ENCODE measurements at places on chromosomes 11 and 22.
A peak's percentile ranks its signal among the peaks of the same experiment; 100 is the strongest.

GRCh38 chr11:123976770-123977560, 616 bp downstream of the OR10S1 start:
- DNase-seq, result no peak

DNA sequence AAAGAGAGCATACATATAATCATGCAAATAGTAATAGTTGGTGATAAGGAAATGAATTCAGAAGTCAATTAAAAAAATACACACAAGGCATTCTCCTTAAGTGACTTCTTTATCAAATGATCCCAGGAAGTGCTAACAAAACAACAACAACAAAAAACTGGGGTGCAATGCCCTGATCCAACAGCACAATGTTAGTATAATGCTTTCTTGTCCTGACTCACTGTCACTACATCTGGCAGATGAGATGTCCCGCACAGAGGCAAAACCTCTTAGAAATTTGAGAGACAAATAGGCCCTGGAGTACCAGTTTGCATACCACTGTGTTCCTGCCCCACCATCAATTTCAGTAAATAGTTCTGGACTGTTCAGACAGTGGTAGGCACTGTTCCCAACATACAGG, 11.0 kb upstream of the AMBRA1 start:
- DNase-seq, result no peak

DNA sequence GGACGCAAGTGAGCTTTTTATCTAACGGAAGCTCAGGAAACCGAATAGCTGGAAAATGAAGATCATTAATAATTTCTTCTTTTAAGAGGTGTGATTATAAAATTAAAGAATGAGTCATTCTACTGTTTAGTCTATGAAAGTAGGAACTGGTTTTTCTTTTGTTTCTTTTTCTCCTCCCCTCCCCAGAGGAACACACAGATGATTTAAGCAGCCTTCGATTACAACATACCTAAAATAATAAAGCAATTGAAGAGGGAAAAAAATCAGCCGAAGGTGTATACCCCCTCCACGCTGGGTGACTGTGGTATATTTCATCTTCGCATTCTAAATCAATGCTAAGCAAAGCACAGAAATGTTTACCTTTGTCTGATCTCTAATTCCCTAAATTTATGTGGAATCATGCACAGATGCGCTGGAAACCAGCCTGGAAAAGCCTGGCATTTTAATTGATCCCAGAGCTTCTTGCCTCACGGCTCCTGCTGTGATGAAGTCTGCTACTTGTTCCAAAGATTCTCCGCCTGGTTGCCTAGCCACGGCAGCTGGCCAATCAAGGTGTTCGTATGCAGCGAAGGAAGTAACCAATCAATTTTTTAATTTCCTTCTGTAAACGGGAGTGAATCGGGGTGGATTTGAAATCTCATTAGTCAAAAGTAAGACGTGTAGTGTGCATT, 133.9 kb downstream of the FANCF start:
- peak; percentile 91 for DNase-seq

DNA sequence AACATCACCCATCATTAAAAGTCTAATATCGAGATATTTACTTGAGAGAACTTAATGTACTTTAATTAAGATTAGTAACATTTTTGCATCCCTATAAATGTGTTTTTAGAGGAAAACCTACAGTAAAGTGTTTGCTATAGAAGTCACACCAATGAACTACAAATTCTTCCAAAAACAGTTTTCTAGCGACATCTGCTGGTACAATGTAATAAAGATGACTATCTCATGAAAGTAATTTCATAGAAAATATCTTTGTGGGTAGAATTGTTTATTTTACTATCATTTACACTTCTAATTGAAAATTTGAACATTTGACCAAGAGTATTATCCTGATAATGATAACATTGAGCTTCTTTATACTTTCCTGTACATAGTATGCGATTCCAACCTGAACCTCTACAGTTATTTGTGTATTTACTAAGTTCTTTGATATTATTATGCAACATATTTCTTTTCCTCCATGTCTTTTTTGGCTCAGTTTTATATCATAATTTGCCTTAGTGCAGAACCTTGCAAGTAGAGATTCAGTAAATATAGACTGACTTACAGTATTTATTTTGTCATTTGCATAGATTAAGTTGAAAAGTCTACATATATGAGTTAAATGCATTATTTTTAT, 252.7 kb downstream of the TMEM135 start:
- DNase-seq, result peak; percentile 48

- DNase-seq, result no peak
These were observed 27.9 kb upstream of the SMPD1 start for GRCh38 chr11:6362185-6362872.

DNA sequence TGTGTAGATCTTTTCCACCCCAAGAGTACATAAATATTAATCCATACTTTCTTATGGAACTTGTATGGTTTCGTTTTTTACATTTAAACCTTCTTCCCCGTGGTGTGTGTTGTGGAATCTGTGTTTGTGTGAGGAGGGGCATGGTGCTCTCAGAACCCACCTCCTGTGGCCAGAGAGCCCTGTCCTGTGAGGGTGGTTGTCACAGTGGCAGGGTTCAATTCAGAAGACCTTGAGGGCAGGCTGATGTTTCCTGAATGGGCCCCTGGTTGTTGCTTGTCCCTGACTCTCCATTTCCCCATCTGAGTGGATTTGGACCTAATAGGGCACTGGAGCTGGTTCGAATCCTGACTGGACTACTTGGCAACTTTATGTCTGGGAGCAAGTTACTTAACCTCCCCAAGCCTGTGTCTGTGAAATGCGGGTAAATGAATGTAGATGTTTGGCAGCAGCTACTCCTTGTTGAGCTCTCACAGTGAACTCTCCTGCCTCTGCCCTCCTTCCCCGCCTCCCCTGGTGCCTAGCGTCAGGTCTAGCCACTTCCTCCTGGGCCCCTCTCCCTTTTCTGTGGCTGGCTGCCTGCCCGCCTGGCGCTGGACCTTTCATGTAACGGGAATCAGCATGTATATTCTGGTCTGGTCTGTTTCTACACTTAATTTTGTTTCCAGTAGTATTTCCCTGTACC, 7.3 kb downstream of the NEAT1 start:
- no peak for DNase-seq

GRCh38 chr22:38873469-38874411, 1.7 kb upstream of the CBX6 start:
- no peak for DNase-seq

- DNase-seq, result peak; percentile 55
These were observed 354.4 kb downstream of the SOX6 start for GRCh38 chr11:16001899-16002426.

GRCh38 chr22:38347181-38347943, 30.1 kb upstream of the CSNK1E start:
- peak; percentile 77 for DNase-seq

DNA sequence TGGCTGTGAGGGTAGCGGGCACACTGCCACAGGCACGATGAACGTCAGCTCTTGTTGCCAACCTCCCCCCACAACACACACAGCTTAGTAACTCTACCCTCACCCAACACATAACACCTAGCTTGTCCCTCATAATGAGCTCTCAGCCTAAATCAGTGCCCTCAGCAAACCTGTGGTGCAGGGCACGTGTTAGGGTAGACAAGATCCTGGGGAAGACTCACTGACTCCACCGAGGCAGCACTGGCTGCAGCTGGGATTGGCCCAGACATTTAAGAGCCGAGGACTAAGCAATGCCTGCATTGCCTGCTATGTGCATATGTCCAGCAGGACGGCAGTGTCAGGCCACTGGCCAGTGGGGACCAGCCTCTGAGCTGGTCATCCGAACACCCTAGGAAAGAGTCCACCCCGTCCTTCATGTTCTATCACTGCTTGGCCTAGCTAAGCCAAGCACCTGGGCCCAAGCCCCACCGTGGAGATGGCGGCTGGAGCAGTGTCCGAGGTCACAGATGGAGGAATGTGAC, 32.9 kb upstream of the TRIM29 start:
- DNase-seq, result no peak

- DNase-seq, result no peak
These were observed 86.4 kb upstream of the SHISAL1 start for GRCh38 chr22:44398856-44399837.

DNA sequence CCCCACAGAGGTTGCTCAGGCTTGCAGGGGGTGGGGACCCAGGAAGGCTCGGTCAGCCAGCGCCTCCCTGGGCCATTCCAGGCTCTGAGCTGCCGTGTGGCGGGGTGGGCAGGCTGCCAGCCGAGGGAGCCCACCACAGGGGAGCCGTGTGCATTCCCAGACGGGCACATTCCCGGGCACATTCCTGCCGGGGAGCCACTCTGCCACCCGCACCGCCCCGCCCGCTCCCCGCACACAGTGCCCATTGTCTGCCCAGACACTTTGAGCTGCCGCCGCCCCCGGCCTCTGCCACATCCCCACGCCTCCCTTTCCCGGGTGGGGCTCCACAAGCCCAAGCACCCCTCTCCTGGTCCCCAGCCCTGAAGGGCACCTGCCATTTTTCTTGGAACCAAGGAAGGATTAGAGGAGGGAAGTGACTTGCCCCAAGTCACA, 27.4 kb downstream of the RPL3 start:
- DNase-seq, result no peak

DNA sequence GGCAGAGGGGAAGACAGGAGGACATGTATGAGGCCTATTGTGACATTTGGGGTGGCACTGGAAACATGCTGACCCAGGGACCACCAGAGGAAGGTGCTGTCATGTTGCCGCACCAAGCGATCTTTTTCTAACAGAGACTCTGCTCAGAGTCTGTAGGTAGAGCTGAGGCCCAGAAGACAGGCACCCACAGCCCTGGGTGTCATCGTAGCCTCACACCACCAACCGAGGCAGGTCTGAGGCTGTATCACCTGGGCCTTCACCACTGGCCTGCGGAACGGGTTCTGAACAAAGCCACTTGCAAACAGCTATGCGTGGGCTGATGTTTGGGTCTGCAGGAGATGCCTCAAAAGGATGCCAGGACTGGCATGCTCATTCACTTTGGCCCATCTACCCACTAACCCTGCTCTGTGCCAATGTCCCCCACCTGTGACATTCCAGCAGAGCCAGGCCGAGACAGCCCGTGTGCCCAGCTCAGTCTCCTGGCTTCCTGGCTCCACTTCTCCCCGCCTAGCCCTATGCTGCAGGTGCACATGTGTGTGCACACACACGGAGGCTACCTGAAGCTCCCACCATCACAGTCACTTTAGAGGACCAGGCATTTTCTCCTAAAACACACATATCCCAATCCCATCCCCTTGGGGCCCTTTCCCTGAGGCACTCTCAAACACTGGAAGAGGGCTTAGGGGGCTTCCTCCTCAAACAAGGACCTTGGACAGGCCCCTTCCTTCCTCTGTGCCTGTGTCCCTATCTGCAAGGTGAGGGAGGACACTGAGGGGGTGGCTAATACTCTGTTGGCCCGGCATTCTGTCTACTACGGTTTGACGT, 3.6 kb downstream of the TRIM29 start:
- DNase-seq, result no peak

GRCh38 chr22:28826921-28827320, 26.6 kb upstream of the XBP1 start:
- DNase-seq, result no peak

DNA sequence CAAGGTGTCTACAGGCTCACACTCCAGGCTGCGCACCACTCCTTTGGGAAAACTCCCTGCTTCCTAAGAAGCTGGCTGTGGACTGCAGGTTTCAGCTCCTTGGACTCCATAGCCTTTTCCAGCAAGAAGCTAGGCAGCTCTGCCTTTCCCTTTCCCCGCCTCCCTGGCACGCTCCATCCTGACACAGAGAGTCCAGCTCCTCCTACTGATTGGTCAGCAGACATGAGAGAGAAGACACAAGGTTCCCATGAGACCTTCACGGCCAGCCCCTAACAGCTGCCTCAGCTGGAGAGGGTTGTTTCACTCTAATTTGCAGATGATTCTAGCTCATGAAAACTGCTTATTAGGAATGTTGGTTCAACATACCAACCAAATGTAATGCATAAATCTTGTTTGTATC, 27.6 kb downstream of the TENM4 start:
- DNase-seq, result peak; percentile 86

DNA sequence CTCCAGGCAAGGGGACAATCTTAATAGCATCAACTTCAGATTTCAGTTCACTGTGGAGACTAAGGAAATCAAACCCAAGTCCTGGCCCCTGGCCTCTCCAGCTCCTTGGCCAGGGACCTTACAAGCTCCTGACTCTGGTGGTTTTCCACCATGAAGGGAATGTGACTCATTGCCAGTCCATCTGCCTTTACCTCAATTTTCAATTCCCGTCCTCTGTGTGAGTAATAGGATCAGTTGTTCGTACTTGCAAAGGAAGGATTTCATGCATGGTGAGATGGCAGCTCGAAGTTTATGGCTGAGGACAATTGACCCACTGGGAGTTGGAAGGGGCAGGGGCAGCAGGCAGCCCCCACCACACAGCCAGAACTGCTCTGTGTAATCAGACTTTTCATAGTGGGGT, 42.5 kb downstream of the INSC start:
- DNase-seq, result no peak

DNA sequence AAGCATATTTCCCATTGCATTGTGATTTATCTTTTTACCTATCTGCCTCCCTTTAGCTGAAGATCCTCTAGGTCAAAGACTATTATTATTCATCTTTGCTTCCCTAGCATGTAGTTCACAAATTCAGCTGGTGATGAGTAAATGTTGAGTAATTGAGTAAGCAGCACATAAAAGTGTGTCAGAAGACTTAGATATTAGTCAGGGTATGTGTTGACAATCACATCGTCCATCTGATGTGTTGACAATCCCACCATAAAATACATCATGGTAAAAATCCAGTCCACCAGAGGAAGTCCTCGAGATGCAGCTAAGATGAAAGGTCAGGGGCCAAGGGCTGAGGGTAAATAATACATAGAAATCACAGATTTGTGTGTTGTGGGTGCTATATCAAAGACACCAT, 22.9 kb upstream of the ABTB2 start:
- no peak for DNase-seq

GRCh38 chr11:4763096-4763495, 6.6 kb downstream of the OR51F1 start:
- no peak for DNase-seq

GRCh38 chr22:19989725-19990067, 26.9 kb downstream of the ARVCF start:
- no peak for DNase-seq

- no peak for DNase-seq
These were observed 498.3 kb downstream of the CNTN5 start for GRCh38 chr11:99519095-99519494.

GRCh38 chr22:45526768-45527360, 24.2 kb downstream of the FBLN1 start:
- DNase-seq, result no peak

DNA sequence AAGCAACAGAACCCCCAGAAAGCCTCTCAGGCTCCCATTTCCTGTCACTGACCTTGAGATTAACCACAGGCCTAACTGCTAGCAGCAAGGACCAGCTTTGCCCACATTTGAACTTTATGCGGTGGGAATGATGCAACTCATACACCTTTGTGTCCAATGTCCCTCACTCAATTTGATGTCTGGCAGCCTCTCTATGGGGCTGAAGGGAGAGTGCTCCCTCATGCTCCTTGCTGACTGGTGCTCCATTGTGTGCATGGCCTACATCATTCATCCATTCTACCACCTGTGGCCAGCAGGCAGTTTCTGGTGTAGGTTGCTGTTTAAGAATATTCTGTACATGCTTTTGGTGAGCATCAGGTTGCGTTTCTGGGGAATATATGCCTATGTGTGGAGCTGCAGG, 31.9 kb downstream of the KCNQ1OT1 start:
- DNase-seq, result no peak

Data from NCI-H524 (cell line).